GM04503 (cell line): ENCODE measurements at places on chromosomes 1 and 21.
A peak's percentile ranks its signal among the peaks of the same experiment; 100 is the strongest.

DNA sequence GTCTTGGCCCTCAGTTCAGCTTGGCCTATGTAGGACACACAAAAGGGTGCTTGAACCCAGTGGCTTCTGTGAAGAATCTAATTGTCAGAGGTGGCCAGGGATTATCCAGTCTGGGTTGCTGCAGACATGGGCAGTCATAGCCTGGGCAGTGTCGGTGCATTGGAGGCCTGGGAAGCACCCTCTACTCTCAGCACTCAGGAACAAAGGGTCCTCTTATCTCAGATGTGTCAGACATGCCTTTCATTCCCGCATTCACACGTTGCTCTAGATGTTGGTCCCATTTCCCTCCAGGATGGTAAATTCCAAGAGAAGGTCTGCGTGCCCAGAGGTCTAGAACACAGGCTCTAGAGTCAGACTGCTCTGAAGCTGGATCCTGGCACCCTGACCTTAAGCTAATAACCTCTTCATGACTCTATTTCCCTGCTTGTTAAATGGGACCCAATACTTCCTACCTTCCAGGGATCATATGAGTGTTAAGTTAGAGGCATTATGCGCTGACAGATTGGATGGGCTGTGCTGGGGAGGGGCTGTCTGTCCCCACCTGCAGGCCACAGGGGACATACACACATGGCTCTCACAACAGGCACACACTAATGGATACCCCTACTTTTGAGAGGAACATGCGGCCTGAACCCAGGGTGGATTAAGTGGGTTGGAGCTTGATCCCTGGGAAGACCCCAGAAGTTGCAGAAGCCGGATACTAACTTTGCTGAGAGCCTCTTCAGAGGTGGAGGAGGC, 16.5 kb upstream of the EDN2 start:
- no peak for DNase-seq

- peak; percentile 59 for DNase-seq
These were observed 111.4 kb upstream of the CDC42BPA start for GRCh38 chr1:227429447-227430359.

- DNase-seq: no peak
These were observed 25.1 kb downstream of the SPSB1 start for GRCh38 chr1:9317591-9318417.

DNA sequence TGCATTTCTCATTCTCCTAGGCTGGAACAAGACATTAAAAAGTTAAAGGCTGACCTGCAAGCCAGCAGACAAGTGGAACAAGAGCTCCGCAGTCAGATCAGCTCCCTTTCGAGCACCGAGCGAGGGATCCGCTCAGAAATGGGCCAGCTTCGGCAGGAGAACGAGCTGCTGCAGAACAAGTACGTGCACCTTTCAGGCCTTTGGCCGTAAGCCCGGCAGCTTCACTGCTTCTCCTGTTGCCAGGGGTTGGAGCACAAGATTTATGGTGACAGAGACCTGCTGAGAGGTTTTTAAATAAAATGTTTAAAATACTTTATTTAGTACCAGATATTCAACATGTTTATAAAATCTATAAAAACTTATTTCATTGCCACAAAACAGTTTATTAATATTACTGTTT, 53.4 kb downstream of the MACO1 start:
- DNase-seq: no peak

DNA sequence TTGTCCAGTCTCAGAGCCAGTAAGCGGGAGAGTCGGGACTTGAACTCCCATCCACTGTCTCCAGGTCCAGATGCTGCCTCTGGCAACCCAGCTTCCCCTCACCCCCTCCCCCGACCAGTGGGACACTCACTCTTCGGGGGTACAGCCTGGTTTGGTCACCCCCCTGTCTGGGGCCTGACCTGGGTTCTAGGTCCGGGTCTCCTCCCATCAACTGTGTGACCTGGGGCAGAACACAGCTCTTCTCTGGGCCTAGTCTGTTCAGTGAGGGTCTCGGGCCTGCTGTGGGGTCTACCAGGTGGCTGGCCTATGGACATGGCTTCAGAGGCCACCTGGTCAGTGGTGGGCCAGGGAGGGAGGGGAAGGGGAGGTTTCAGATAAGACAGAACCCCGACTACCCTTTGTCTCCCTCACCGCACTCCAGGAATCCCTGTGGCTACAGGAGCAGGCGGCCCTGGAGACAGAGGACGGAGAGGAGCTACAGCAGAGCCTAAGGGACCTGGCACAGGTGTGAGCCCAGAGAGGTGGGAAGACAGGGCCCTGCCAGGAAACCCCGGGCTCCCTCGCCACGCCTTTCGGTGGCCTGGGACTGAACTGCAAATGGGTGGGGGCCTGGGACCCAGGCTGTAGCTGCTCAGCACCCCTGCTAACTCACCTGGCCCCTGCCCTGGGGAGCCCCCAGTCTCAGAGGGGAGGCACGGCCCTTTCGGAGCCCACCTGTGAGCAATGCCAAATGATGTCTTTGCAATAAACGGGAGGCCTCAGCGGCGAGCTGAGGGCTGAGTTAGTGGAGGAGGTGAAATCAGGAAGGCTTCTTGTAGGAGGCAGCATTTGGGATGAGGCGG, 4.1 kb upstream of the NBPF3 start:
- no peak for DNase-seq

DNA sequence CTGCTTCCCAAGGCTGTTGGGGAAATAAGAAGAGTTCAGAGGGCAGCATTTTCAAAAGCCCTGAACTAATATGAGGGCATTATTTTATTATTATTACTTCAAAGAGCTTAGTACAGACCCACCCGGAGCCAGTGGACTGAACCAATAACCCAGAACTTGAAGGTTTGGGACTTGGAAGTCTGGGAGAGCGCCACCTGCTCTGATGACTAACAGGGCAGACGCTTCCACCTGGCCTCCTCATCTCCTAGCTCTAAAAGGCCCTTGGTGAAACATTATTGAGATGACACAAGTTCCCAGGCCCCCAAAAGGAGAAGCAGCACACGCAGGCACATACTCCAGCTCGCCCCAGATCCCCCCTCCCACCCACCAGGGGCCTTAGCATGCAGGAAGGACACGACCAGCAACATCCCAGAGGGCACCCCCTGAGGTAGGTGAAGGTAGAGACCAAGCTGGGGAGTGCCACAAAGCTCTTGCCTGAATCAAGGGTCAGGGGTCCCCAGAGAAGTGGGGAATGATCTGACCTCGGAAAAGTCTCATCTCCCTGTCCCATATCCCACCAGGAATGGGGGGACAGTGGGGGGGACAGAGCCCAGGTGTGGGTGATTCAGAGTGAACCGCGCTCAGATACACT, 1.3 kb downstream of the DLGAP3 start:
- DNase-seq: no peak

GRCh38 chr1:14372526-14372925, 226.0 kb upstream of the KAZN start:
- no peak for DNase-seq
